NCI-H345 (cell line): ENCODE measurements at places on chromosomes 4 and X.

GRCh38 chr4:57139783-57140182, 29.6 kb upstream of the IGFBP7 start:
- DNase-seq: no peak

DNA sequence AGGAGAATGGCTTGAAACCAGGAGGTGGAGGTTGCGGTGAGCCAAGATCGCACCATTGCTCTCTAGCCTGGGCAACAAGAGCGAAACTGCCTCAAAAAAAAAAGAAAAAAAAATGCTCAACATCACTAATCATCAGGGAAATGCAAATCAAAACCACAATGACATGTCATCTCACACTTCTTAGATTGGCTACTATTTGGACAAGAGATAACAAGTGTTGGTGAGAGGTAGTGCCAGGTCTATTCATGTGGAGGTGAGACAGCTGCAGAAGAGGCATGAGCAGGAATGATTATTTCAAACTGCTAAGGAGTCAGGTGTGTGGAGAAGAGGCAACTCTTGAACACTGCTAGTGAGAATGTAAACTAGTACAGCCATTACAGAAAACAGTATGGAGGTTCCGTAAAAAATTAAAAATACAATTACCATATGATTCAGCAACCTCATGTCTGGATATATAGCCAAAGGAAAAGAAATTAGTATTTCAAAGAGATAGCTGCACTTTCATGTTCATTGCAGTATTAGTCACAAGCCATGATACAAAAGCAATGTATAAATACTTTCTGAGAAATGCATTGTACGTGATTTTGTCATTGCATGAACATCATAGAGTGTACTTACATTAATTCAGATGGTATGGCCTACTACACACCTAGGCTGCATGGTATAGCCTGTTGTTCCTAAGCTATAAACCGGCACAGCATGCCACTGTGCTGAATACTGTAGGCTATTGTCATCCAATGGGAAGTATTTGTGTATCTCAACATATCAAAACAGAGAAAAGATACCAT, 75.3 kb downstream of the TMEM144 start:
- DNase-seq: peak; percentile 4

DNA sequence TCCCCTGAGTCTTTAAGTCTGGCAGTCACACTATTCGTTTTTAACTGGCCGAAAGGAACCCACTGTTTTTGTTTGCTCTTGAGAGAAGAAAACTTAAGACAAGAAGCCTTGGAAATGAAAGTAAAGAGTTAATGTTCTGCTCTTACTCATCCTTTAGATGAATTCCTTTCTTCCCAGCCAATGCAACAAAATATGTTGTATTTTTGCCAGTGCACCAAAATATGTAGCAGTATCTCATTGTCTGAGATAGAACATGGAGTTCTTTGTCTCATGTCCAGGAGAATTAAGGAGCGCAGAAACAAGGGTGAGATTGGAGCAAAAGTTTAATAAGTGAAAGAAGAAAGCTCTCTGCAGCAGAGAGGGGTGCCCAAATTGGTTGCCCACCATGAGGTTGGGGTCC, 12.2 kb downstream of the TENT5D start:
- no peak for DNase-seq

- no peak for DNase-seq
Measured at GRCh38 chr4:127968586-127968985, 3.4 kb downstream of the ABHD18 start.

GRCh38 chr4:164846566-164846965, 30.4 kb upstream of the APELA start:
- peak; percentile 0 for DNase-seq

- no peak for DNase-seq
Measured at GRCh38 chrX:55490974-55491373, 1.3 kb upstream of the USP51 start.

DNA sequence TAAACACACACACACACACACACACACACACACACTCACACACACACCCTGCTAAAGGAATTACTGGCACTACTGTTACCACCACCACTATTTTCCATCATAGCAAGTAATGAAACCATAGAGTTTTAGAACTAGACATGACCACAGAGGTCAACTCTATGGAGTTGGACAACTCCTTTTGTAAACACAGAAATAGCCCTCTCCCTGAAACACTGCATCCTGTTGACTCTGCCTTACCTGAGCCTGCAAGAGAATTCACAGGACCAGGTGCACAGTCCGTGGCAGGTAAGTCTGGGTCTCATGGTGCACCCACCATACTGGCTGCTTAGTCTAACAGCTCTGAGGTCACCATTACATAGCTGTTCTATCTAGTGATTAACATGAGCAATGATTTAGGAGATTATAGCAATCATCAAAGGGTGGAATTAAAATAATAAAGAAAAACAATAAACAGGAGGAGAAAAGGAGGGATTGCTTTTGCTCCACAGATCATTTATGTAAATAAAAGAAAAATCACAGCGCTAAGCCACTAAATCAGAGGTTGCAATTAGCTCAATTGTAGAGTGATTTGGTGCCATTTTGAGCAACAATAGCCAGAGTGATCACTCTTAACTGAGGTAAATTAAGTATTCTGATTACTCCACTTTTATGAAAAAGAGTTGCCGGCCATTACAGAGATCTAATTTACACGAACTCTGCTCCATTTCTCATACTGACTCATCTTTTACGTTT, 340.0 kb upstream of the RASGEF1B start:
- DNase-seq: no peak

- no peak for DNase-seq
Measured at GRCh38 chr4:146978641-146979040, 33.0 kb upstream of the TTC29 start.

- DNase-seq: no peak
Measured at GRCh38 chr4:110163327-110164069, 34.9 kb downstream of the ELOVL6 start.

DNA sequence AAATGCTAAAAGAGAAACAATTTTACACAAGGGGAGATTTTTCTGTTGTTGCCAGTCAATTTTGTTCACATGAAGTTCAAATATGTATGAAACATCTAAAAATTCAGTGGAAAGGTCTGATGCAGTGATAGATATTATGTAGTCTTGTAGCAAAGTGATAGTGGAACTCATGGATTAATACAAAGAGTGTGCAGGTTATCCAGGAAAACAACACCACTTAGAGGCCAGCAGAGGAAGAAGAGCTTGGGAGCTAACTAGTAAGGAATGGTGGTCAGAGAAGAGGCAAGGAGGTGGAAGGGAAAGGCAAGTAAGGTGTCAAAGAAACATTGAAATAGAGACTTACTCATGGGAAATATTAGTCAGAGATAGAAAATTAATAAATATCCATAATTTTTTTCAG, 395.6 kb downstream of the MAPK10 start:
- DNase-seq: no peak

DNA sequence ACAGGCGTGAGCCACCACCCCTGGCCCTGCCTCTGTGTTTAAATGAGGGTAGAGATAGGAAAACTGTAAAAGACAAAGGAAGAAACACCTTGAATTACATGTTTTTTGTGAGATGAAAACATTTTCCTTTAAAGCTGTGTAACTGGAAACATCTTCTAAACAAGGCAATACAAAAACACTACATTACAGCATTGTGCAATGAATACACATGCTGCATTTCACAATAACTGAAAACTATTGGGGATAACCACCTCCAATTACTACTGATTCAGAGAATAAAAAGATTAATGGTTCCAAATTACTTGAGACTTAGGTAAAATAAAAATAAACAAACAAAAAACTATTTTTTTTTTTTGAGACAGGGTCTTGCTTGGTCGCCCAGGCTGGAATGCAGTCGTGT, 7.6 kb upstream of the OGT start:
- no peak for DNase-seq

- no peak for DNase-seq
Measured at GRCh38 chrX:31063114-31063513, 8.7 kb downstream of the FTHL17 start.

DNA sequence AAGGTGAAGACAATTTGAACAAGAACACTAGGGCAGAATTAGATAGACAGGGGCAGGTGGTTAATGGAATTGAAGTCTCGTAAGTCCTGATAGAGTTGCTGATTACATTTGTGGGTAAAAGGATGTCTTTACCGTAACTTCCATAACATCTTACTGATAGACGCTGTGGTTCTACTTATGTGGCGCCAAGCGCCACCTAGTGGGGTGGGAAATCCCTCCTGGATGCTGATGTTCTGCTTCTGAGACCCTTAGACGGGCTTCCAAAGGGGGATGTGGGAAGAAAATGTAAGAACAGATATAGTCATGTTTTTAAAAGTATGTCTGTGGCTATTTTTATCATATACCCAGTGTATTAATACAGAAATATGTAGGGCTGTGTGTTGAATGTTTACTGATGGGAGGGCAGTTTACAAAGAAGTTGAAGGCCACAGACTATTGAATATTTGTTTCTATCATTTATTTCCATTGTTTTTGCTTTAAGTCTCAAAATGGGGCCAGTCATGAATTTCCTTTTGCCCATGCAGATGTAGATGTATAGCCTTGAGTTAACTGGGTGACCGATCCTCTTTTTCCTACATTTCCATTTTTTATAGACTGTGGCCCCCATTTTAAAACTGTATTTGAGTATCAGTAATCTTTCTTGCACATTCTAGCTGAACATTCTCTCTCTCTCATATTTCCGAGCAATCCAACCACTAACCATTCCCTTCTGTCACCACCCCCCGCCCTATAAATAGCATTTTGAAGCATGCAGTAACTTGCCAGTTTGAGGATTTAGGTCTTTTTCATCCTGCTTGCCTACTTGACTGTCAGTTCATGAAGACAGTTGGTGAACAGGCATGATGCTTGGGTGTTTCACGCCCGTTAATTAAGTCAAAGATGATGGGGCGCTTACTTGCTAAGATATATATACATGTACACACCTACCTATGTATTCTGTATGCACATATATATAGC, 12.1 kb upstream of the TLR8 start:
- peak; percentile 0 for DNase-seq

- no peak for DNase-seq
Measured at GRCh38 chr4:139635966-139636365, 29.7 kb upstream of the MGST2 start.

DNA sequence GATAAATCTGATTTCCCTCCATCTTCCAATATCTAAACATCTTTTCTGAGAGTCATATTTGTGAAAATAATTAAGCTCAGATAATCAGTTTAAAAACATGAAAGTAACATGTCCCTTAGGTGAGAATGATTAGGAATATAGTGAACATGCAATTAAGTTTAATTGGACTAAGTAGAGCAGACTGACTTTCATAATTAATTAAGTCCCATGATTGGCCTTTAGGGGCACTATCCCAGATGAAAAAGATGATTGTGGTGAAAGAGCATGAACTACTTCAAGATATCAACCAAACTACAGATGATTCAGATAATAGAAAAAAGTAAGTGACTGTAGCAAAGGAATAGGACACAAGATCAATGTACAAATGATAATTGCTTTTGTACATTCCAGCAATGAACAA, 758.8 kb downstream of the STIM2 start:
- no peak for DNase-seq

- DNase-seq: no peak
Measured at GRCh38 chr4:37740546-37740945, 54.4 kb upstream of the RELL1 start.

- DNase-seq: peak; percentile 41
Measured at GRCh38 chrX:39895218-39896110, 202.3 kb downstream of the BCOR start.

- no peak for DNase-seq
Measured at GRCh38 chrX:129262912-129263311, 260.4 kb downstream of the SMARCA1 start.

- no peak for DNase-seq
Measured at GRCh38 chr4:7799306-7799705, 140.4 kb downstream of the AFAP1 start.

DNA sequence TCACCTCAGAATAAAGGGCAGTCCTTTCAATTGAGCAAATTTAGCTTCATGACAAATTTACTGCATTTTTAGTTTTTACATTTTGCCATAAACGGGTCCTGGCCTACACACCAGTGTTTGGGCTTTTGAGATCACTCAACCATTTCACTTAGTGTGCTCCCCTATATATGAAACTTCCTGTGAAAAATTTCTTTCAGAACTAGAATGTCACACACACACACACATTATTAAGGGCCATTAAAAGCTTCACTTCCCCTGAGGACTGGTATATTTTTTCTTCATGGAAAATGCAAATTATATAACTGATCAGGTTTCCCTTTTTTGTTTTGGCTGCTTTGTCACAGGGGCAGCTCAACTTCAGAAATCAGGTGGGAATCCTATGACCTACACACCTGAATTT, 206.5 kb downstream of the ENOX2 start:
- no peak for DNase-seq

DNA sequence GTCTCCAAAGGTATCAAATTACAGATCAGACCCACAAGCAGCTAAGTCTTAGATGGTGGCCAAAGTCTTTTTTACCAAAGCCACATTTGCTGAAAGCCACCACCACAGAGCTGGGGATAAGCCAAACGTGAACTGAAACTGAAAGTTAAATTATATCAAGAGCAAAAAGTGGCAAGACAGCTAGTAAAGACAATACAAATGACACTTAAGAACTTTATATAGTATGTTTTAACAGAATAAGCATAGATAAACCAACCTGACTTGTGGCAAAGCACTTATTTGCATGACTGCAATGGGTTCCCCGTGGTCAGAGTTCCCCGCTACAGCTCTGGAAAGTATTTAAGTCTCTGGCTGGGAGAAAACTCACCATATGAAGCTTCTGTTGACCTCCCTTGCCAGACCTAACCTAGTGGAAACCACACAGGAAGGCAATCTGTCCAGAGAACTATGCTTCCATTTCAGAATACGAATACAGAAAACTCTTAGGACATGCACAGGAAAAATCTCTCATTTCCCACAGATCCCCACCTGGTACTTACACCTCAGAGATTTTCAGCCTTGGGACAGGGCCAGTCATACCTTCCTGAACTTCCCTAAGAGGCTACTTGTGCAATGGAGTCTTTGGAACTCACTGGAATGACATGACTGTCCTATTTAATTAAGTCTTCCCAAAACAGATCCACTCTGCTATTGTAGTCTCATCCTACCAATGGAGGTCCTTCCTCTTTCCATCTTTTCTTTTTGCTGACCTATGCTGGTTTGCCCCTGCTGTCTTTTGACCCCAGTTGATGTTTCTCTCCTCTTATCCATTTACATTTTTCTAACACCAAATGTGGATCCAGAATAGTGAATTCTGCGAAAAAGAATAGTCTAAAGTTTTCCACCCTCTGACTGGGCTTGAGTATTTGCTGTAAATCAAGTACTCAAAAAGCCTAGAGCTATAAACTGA, 225.1 kb downstream of the NR3C2 start:
- DNase-seq: no peak
